Epithelial cell of prostate (primary cell): ENCODE measurements at places on chromosomes 6 and 20.

GRCh38 chr20:50911030-50911429, 20.2 kb downstream of the ADNP start:
- no peak for DNase-seq

GRCh38 chr20:14600527-14600926, 263.1 kb upstream of the FLRT3 start:
- DNase-seq: no peak

DNA sequence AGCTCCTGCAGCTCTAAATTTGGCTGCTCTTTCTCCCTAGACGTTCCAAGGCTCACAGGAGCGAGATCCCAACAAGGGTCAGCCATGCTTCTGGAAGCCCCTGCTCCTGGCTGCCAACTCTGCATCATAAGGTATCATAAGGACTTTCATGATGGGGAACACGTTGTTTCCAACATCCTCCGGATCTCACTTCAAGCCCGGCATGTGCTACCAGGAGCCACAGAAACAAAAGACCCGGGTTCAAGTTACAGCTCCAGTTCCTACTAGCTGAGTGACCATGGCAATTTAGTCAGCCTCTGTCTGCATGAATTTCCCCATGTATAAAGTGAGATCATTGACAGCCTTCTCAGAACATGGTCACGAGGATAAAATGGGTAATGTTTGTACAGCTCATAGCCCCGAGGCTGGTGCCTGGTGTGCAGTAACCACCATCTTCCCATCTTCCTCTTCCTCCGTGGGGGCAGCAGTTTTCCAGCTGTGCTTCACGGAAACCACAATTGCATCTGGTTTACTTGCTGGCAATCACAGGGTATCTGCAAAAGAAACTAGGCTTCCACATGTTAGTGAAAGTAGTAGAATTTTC, 209.0 kb upstream of the ECI2 start:
- no peak for DNase-seq

GRCh38 chr6:32337186-32337805, 34.4 kb downstream of the TSBP1 start:
- DNase-seq: no peak

DNA sequence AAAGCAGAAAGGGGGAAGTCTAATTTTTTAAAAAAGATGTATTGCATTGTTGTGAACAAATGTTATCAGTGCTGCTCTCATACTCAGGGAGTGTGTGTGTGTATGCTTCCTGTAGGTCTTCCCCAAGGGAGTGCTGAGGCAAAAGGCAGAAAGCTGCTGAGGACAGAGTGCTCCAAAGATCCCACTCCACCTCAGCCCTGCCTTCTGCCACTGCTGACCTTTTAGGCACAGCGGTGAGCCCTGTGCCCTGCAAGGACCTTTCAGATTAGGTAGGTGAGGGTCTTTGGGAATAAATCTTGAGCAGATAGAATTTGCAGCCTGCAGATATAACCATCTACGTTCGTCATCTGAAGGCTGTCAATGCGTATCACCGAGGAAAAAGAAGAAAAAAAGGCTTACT, 756.4 kb upstream of the MMS22L start:
- DNase-seq: no peak

DNA sequence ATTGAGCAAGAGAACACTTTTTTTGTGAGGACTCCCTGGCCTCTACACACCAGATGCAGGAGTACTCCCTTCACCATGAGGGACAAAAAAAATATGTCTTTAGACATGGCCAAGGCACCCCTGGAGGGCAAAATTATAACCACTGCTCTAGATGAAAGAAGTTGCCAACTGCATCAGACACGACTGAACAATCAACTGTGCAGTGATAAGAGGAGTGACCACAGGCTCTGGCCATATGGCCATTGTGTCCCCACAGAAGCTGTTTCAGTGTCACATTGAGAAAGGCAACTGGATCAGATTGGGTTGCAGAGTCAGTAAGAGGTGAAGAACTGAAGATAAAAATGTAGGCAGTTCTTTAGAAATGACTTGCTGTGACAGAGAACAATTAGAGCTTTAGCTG, 85.7 kb downstream of the C6orf118 start:
- no peak for DNase-seq

DNA sequence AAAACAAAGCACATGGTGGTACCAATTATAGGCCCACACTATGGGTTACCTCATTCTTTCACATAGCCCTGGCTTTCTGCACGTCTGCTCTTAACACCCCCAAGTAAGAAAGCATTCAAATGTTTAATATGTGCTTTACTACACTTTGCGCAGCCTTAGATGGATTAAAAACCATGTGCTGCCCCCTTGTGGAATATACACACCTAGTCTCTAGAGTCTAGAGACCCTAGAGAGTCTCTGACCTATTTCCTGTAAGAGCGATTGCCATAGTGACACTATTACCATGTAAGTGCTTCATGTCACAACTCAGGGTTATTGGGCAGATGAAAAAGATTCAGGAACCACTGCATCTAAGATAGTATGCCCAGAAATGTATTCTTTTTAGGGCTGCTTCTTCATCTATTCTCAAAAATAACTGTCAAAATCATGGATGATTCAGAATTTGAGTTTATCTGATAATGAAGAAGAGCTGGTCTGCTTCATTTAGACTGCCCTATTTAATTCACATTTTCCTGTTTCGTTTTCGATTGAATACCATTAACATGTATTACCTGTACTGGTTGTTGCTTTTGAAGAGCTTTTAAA, 186.3 kb downstream of the ADGB start:
- DNase-seq: no peak

- peak; percentile 50 for DNase-seq
These were observed 109.4 kb upstream of the EMILIN3 start for GRCh38 chr20:41476013-41476441.

- DNase-seq: no peak
These were observed 767.1 kb downstream of the KIF16B start for GRCh38 chr20:15806105-15806504.

DNA sequence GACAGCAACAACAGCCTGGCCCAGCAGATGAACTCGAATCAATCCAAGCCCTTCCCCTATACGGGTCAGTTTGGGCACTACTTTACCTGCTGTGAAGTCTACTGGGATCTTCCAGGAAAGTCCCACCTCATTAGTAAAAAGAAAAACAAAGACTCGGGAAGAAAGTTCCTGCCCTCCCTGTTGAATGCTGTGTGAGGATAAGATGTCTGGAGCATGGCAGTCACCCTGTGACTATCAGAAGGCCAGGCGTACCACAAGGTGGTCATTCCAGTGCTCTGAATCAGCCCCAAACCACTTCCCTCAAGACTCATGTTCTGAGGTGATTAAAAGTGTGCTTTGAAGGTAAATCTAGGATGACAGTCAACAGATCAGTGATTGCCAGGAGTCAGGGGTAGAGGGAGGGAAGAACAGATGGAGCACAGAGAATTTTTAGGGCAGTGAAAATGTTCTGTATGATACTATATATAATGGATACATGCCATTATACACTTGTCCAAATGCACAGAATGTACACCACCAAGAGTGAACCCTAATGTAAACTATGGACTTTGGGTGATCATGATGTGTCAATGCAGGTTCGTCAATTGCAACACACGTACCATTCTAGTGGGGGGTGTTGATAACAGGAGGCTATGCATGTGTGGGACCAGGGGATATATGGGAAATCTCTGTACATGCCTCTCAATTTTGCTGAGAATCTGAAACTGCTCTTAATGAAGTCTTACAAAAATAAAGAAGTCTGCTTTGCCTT, 14.7 kb downstream of the FKBP1A start:
- DNase-seq: peak; percentile 50

DNA sequence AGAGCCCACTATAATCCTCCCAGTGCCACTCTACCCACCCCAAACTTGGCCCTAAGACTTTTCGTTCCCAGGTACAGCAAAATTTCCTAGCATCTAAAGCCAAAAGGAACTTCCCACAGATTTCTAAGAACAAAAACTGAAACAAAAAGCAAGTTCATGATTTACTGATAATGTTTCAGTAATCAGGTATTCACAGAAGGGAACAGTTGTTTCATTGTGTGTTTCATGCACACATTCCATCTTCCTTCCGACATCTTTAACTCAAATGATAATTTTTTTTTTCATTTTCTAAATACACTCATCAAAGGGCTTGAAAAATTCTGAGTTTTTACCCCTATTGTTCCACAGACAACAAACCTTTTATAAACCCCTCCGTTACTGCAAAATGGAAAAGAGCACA, 6.0 kb upstream of the BTN1A1 start:
- no peak for DNase-seq

DNA sequence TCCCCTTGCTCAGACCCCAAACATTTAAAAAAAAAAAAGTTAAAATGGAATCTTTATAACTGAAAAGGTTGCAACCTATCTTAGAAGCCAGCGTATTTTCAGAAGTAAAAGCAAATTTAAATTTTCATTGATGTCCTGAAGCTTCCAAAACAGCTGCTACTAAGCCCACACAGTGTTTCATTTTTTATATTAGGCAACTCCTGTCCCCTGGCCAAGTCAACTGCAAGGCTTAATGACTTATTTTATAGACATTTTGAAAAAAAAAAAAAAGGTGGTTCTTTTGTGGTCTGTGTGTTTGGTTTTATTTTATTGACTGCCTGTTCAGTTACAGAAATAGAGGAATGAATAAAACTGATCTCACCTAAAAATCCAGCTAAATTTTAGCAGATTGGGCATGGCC, 13.0 kb downstream of the CFAP61 start:
- no peak for DNase-seq

DNA sequence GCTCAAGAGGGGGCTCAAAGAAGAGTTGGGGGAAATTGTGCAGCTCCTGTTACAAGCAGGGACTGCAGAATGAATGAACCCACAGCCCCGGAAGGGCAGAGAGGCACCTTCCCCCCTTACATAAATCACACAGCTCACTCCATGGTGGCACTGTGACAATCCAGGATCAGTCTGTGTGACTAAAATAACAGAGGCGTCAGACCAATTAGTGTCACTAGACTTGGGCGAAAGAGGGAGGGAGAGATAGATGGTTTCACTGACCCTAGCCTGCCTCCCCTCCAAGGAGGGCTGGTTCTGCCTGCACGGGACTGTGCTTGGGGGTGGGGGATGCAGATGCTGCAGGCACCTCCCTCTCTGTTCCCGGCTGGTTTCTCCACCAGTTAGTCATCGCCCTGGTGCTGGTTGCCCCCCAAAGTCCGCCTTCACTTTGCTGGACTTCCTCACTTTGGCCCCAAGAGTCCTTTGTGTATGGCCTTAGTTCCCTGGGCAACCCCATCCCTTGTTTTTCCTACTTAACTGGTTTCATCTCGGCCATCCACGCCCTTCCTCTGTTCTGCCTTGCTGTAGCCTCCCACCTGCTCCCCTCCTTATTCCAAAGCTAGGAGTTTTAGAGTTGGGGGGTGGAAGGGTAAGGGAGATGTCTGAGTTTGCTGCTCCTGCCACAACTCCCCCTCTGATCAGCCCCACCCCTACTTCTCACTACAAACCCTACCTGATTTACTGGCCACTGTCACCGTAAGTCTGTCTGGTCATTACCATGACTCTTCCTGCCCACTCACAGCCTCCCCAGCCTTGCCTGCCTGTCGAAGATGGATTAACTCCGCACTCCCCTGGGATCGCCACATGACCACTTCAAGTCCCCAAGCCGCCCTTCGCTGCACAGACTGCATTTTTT, 17.7 kb downstream of the CCDC167 start:
- DNase-seq: no peak

GRCh38 chr6:55033016-55033546, 141.2 kb upstream of the HCRTR2 start:
- DNase-seq: no peak

DNA sequence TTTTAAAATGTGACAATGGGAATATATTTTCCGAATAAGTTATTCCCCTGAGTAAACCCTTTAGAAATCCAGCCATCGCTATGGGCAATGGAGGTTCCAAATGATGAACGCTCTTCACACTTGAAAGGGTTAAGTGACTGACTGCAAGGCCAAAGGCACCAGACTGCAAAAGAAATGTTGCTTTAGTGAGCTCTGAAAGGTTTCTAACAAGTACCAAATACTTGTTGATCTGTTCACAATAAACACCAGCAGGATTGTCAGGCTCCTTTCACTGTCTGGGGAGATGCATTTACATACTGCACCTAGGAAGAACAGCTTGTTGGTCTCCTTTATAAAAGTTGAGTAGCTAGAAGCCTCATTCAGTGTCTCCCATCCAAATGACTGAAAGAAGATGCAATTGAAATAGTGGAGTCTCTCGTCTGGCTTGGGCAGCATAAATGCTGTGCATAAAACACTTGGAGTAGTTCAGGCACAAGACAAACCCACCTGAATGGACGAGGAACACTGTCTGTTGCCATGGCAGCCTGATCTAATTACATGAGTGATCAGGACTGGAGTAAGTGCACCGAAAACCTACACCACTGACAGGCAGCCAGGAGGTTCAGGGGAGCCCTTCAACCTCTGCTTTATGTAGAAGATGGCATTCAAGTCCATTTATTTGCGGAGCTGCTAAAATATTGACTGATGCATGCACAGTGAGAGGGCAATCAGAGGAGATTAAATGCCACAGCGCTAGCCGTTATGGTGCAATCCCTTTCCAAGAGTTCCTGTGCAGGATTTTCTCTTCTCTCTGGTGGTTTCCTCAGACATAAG, 2.9 kb downstream of the ATXN1 start:
- no peak for DNase-seq

DNA sequence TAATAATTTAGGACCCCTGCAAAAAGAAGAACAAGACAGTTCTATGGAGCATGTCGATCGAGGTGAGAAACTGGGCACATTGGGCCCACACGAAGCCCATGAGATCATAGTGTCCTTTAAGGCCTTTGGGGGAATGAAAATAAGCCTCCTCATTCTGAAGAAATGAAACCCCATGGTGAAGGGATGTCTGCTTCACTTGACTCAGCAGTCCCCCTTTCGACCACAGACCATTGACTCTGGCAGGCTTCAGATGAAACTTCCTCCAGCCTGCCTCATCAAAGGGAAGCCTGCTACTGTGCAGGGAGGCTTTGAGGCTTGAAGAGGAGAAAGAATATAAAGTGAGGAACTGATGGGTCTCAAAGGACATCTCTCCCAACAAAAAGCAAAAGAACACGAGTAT, 144.2 kb upstream of the FBXL4 start:
- DNase-seq: no peak

DNA sequence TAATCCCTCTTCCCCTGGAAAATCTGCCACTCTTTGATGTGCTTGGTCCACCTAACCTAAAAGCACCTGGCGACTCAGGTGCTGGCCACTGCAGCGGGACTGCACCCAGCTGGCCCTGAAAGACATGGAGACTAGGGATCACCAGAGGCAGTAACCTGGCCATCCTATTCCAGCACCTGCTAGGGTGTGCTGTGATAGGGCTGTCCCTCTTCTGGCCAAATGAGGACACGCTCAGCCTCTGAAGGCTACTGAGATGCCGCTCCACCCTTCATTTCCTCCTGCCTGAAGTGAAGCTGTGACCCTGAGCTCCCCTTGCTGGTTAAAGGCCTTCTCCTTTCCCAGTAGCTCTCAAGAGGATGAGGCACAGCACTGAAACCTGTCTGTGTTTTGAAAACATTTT, 24.4 kb downstream of the FOXC1 start:
- DNase-seq: no peak

- no peak for DNase-seq
These were observed 133.3 kb upstream of the MAN1A1 start for GRCh38 chr6:119482850-119483285.

DNA sequence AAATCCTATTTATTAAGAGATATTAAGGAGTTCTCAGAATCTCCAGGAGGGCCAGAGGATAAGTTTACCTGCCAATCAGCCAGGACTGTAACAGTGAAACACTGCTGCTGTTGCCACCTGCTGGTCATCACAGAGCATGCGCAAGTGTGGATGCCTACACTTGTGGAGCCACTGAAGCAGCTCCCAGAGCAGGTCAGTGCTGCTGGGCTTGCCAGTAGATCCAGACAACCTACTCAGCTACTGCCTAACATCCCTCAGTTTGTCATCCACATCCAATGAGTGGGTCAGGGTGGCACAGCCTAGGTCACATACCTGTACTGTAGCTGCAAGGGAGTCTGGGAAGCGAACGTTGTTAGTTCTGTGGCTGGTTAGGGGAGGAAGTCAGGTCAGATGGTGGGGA, 18.3 kb upstream of the NHSL1 start:
- DNase-seq: peak; percentile 16
